ENCODE measurements at places on chromosomes 7 and 10. TPM values are rescaled to one million over a fixed set of nuclear protein-coding genes. Genes with fewer than 3 reads are reported as not detected.

The BTBD16 gene
- not detected for polyA plus RNA-seq

The CYP2C19 gene
- polyA plus RNA-seq = not detected

The CALHM3 gene
- polyA plus RNA-seq = 0.03 TPM

The ZNF467 gene
- 15.2 TPM for polyA plus RNA-seq

The IRF5 gene
- polyA plus RNA-seq = 41.8 TPM

The CUZD1 gene
- 1.9 TPM for polyA plus RNA-seq

The HOXA1 gene
- 0.82 TPM for polyA plus RNA-seq

The SEMA3E gene
- not detected for polyA plus RNA-seq

The HOXA10 gene
- 0.19 TPM for polyA plus RNA-seq

The ELFN1 gene
- 0.22 TPM for polyA plus RNA-seq

The AFAP1L2 gene
- 19.3 TPM for polyA plus RNA-seq

The FAM13C gene
- 1.7 TPM for polyA plus RNA-seq

The LBX1 gene
- not detected for polyA plus RNA-seq

The GDF2 gene
- not detected for polyA plus RNA-seq

The ANXA7 gene
- 46.4 TPM for polyA plus RNA-seq

The KNDC1 gene
- 0.43 TPM for polyA plus RNA-seq

The AGMO gene
- 0.03 TPM for polyA plus RNA-seq

The GPRIN2 gene
- polyA plus RNA-seq = not detected

The PDE1C gene
- polyA plus RNA-seq = 0.65 TPM

The ADRA2A gene
- 0.74 TPM for polyA plus RNA-seq

The EBLN1 gene
- not detected for polyA plus RNA-seq

The PLA2G12B gene
- not detected for polyA plus RNA-seq

The ZNF804B gene
- not detected for polyA plus RNA-seq

The CHRM2 gene
- not detected for polyA plus RNA-seq

The CTNNA3 gene
- polyA plus RNA-seq = not detected

The HGF gene
- 0.87 TPM for polyA plus RNA-seq

The C7orf25 gene
- 1.7 TPM for polyA plus RNA-seq

The DIP2C gene
- polyA plus RNA-seq = 3.4 TPM

The RARRES2 gene
- 292 TPM for polyA plus RNA-seq

The ZNF365 gene
- polyA plus RNA-seq = 0.22 TPM

The GATA3 gene
- polyA plus RNA-seq = 2.2 TPM

The TCF7L2 gene
- polyA plus RNA-seq = 11.4 TPM

The CC2D2B gene
- polyA plus RNA-seq = 0.96 TPM

The MICU1 gene
- 24.8 TPM for polyA plus RNA-seq

The CCDC6 gene
- polyA plus RNA-seq = 13.9 TPM

The C10orf67 gene
- polyA plus RNA-seq = 0.03 TPM

The UROS gene
- polyA plus RNA-seq = 37.6 TPM

The DGKB gene
- 0.02 TPM for polyA plus RNA-seq

The LRRC4 gene
- polyA plus RNA-seq = 0.78 TPM

The PRKAR2B gene
- 9.4 TPM for polyA plus RNA-seq

The PAX4 gene
- polyA plus RNA-seq = not detected

Data from spleen (tissue), 13 donors.